Esophagus muscularis mucosa (tissue), 4 donors: ENCODE measurements at places on chromosomes 16 and 17. TPM values are rescaled to one million over a fixed set of nuclear protein-coding genes. Genes with fewer than 3 reads are reported as not detected.

ABCC12 gene
- not detected for total RNA-seq

NR1D1 gene
- 24.2 TPM for total RNA-seq

CAVIN1 gene
- total RNA-seq, result 883 TPM

C17orf113 gene
- 1.2 TPM for total RNA-seq

DNA sequence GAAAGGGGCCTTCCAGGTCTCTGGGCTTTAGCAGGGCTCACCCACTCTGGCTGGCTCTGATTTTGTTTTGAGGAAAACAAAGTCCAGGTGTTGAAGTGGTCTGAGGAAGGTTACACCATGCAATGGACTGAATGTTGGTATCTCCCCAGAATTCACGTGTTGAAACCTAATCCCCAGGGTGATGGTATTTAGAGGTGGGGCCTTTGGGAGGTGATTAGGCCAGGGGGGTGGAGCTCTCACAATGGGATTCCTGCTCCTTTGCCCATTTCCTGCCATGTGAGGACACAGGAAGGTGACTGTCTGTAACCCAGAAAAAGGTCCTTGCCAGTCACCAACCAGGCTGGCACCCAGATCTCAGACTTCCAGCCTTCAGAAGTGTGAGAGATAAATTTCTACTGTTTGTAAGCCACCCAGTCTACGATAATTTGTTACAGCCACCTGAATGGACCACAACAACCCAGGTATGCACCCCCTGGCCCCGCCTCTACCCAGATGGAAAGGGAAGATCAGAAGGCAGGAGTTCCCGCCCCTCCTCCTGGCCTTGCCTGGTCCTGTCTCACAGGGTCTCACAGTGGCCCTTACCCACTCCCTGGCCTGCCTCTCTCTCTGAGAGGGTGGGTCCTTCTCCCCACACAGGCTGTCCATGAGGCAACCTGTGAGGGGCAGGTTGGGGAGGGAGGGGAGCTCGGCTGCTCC, 32.0 kb downstream of the LRRC75A start:
- H3K27ac ChIP-seq, result no peak overlapping the region
- no peaks in the 10 kb centered on the region for H3K27me3 ChIP-seq
- no peak for DNase-seq
- peaks cover 5% of the 10 kb centered on the region for H3K36me3 ChIP-seq
- H3K4me1 ChIP-seq, result peaks cover 9% of the 10 kb centered on the region

DNA sequence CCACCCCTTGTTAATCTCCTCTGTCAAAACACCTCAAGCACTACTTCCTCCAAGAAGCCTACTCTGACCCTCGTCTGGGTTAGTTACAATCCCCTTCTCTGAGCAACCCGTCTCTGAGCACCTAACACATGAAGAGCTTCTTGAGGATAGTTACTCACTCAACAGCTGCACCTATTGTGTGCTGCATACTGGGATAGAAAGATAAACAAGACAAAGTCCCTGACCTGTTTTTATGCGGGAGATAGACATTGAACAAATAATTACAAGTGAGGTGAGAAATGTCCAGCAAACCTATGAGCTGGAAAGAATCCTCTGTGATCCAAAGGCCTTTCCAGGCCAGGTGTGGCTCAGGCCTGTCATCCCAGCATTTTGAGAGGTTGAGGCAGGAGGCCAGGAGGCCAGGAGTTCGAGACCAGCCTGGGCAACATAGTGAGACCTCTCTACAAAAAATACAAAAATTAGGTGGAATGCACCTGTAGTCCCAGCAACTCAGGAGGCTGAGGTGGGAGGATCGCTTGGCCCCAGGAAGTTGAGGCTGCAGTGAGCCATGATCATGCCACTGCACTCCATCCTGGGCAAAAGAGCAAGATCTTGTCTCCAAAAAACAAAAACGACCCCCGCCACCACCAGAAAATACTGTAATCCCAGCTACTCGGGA, 5.5 kb upstream of the ZNF771 start:
- no peaks in the 10 kb centered on the region for H3K27me3 ChIP-seq
- no peak overlapping the region for H3K27ac ChIP-seq
- H3K36me3 ChIP-seq, result peaks cover 15% of the 10 kb centered on the region
- no peak for DNase-seq
- no peak overlapping the region for H3K4me3 ChIP-seq

DNA sequence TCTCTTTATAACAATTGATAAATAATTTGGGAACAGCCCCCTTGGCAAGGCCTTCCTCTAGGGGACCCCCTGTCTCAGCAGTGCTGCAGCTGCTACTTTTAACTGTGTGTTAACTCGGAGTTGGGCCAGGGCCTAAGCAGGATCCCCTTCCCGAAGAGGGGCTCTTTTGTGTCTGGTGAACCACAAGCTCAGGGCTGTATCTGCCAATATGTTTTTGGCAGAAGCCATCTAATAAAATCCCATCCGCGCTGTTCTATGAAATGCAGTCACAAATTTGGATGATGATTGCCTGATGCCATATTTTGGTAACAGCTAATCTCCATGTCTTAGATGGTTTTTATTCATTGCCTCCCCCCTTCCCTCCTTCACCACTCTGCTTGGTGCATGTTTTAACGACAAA, 267.7 kb downstream of the FTO start:
- H3K27ac ChIP-seq, result no peak overlapping the region
- no peak overlapping the region for H3K4me3 ChIP-seq
- H3K27me3 ChIP-seq, result no peaks in the 10 kb centered on the region
- no peaks in the 10 kb centered on the region for H3K36me3 ChIP-seq
- no peak for DNase-seq

DNA sequence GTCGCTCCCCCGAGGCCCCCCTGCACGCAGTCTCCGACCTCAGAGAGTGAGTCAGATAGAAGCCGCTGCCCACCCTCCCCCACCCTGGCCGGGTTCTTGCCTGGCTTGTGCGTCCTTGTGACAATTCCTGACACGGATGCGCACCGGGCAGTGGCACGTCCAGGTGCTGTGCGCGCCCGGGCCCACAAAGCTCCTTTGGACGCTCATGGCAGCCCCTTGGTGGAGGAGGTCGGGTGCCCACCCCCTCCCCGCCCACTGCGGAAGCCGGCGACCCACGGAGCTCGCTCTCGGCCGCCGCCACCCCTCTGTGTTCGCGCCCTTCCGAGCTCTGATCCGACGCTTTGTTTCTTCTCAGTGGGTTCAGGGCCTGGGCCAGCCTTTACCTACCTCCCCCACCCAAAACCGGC, 662 bp upstream of the TUBB3 start:
- peaks cover 75% of the 10 kb centered on the region for H3K4me1 ChIP-seq
- peaks cover 26% of the 10 kb centered on the region for H3K27me3 ChIP-seq
- no peaks in the 10 kb centered on the region for H3K36me3 ChIP-seq
- peak overlapping the region; percentile 79 for H3K27ac ChIP-seq
- H3K4me3 ChIP-seq, result peak overlapping the region; percentile 76
- no peak for DNase-seq

DNA sequence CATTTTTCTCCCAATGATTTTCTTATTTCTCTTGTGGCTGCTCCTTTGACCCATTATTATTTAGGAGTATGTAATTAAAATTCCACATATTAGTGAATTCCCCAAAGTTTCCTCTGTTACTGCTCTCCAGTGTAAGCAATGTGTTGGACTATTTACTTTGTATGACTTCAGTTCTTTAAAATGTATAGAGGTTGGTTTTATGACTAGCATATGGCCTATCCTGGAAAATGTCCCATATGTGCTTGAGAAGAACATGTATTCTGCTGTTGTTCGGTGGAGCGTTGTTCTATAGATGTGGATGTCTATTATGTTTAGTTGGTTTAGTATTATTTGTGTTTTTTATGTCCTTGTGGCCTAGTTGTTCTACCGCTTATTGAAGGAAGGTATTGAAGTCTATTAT, 6.0 kb upstream of the NT5M start:
- no peak overlapping the region for H3K4me3 ChIP-seq
- H3K27me3 ChIP-seq, result no peaks in the 10 kb centered on the region
- no peaks in the 10 kb centered on the region for H3K36me3 ChIP-seq
- H3K4me1 ChIP-seq, result peaks cover 15% of the 10 kb centered on the region

DNA sequence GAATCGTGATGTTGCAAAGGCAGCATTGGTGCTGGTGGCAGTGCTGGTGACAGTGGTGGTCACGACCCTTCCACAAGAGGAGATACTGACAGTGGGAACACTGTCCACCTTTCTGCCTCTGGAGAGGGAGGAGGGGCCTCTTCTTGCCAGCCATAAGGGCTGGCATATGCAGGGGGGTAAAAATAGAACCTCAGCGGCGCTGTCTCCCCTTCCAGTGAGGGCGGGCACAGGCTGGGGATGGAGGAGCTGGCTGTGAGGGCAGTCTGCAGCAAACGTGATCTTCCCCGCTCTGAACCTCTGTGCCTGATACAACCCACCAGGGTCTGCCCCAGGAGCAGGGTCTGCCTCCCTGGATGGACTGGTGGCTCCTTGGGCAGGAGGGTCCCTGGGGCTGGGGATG, 3.4 kb downstream of the RAP1GAP2 start:
- no peak overlapping the region for H3K4me3 ChIP-seq
- no peak for DNase-seq
- no peaks in the 10 kb centered on the region for H3K36me3 ChIP-seq
- no peaks in the 10 kb centered on the region for H3K4me1 ChIP-seq
